ENCODE measurements at places on chromosomes 1 and 21.

- DNase-seq: peak; percentile 94
These were observed at the start of gene PATJ for GRCh38 chr1:61741711-61742619. TSS of gene PATJ (plus strand) at chr1:61742480. CDS start at chr1:61762893, 20,413 bp downstream.

GRCh38 chr1:9490605-9491339 is 48.5 kb upstream of the SLC25A33 start:
- DNase-seq: peak; percentile 85

- DNase-seq: no peak
These were observed 198.6 kb downstream of the ADGRL2 start for GRCh38 chr1:81999364-81999763.

DNA sequence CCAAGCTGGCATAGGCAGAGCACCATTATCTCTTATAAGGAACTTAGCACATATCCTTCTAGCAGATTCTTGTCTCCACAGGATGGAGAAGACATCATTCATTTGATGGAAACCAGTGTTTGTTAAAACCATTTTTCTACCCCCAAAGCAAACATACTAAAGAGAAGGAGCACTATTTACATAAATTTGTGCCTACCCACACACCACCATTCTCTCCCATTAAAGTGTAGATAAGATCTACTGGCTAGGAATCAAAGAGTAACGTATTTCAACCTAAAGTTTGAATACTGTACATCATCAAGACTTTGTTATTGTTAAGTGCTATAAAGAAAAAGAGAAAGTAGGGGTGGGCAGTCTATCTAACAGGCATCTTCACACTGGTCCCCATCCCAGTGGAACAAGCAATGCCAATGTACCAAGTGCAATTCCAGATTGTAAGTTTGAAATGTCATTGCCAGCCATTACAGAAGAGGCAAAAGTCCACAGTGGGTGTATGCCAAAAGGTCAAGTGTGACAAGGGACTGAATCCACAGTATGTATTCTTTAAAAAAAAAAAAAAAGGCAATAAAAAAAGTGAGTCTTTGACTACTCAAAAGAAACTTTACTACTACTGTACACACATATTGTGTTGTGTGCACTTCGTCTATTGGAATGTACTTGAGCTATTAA is 18.8 kb downstream of the CCSAP start:
- DNase-seq: no peak

GRCh38 chr1:55040083-55040932 is 960 bp downstream of the PCSK9 start:
- no peak for DNase-seq

DNA sequence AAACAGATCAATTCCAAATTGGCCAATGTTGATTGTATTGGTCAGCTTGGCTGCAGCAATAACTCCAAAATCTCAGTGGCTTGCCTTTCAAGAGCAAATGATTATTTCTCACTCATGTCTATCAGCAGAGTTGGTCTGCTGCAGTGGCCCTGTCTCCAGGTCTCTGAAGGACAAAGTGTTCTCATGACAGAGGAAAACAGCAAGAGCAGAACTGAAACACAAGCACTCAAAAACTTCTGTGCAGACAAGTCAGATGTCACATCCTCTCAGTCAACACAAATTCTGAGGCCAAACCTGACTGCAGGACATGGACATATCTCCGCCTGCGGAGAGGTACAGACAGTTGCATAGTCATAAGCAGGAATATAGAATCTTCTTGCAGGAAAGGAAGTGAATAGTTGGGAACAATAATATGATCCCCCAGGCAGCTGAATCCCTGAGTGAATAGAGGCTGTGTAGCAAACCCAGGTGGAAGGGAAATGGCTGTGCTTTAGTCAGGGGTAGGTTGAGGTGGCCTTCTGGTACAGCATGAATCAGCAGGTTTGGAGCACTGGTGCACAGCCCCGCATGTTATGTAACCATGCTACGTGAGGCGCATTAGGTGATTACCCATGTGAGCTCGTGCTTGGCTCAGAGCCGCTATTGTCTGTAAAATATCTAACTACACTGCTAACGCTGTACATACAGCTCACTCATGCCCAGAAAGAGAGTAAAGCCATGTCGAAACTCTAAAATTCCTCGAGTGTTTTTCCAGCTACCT is 17.1 kb upstream of the UBE2U start:
- DNase-seq: no peak

GRCh38 chr1:67838180-67838910 is 5.1 kb upstream of the GNG12 start:
- DNase-seq: no peak

DNA sequence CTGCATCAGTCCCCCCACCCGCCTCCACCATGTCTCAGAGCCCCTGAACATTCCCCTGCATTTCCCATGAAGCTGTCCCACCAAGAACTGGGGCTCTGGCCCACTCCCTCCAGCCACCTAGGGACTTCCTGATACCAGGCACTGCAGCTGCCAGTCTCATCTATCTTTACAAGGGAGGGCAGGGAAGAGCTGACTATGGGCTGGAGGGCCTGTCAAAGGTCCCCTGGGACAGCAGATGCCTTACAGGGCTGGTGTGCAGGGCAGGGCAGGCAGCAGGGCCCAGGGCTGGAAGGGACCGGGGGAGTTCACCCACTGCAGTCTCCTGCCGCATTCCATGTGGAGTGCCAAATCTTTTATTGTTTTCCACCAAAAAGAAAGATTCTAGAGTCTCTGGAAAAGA is 17.6 kb downstream of the SHISA4 start:
- no peak for DNase-seq

DNA sequence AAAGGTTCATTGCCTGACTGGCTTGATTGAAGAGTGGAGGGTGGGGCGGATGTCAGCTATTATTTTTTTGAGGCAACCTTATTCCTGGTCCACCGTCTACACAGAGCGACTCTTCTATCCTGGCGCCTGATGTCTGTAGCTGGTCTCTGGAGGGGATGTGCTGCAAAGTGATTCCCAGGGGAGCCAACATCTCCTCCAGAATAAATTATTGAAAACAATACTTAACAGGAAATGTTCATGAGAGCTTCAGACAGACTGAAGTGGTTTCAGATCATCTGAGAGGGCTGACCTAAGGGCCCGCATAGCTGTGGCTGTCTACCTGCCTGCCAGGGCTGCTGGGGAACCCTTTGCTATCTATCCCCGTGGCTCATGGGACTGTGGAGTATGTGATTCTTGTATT is 66.7 kb downstream of the TEX35 start:
- DNase-seq: no peak

DNA sequence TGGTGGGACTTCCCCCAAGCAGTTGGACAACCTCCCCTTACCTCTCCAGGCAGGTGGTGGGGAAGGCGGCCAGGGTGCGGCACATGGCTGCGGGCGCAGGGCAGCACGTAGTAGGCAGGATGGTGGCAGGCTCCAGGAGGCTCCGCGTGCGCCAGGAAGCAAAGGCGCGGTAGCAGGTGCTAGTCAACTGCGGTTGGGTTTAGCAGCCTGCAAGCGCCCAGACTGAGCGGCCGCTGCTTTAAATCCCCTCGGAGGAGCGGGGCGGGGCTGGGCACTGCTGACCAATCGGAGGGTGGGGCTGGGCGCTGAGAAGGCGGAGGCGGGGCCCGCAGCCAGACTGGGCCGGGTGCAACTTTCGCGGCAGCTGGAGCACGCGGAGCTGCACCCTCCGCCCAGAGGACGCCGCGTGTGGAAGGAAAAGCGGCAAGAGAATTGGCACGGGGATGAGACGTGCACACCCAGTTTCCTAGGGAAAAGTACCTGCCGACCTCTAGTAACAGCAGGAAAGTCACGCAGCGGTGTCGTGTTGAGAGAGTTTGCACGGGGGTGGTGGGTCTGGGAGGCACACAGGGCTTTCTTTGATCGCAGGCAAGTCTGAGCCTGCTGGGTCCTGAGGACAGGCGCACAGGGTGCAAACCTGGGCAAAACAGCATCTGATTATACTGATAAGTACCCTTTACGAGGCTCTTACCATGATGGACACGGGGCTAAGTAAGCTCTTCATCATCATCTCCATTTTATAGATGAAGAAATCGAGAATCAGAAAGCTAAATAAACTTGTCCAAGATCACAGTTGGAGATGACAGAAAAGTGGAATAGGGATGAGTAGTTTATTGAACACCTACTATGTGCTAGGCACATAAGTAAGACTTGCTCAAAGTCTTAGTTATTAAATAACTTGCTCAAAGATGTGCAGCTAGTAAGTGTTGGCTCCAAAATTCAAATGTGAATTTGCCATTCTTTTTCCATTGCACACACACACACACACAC is at the start of gene RGS16:
RGS16 (minus strand) TSS at position 215 of the 990 bp plus-strand sequence; CDS start at position 85, 130 bp downstream.
- DNase-seq: peak; percentile 95

- no peak for DNase-seq
These were observed 306.0 kb upstream of the GREM2 start for GRCh38 chr1:240917976-240918375.

DNA sequence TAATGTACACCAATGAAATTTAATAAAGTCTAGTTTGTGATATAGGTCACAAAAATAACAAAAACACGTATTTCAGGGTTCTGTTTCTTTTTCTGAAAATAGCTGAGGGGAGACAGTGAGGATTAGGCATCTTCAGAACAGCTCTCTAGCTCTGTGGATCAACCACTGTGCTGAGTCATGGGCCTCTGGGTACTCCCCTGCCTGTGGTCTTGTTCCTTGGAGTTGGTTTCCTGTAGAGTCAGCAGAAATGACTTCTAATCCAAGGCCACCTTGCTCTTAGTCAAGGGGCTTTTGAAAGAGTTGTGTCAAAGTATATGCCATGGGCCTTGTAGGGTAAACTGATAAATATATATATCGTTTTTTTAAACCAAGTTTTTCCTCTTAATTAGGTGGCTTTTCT is 141.8 kb upstream of the ZRANB2 start:
- no peak for DNase-seq

DNA sequence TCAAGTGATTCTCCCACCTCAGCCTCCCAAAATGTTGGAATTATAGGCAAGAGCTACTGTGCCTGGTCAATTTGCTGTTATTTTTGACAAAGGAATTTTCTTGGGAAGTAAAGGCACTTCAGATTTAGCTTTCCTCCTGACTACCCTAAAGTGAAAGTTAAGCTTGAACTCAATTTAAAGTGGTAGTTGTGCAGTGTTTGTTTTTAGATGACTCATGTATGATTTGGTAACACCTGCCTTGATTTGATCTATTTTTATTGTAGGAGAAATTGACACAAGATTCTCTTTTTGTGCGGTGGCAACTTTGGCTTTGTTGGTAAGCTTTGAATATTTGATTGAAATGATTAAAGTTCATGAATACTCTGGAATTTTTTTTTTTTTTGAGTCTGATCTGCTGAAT is 5.0 kb downstream of the RABGGTB start:
- no peak for DNase-seq

DNA sequence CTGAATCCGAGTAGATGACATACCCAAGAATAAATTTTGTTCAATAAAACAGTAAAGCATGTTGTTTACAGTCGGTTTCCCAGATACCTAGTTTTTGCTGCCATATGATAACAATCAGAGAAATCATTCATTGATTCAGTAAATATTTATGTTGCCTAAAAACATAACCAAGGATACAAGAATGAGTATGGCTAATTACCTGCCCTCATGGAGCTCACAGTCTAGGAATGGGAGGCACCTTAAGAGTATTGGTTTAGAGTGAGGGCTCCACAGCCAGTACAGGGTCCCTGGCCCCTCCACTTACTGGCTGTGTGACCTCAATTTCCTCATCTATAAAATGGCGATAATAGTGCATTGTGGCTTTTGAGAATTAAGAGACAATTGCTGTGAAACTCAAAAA is 921 bp downstream of the ATP5PB start:
- no peak for DNase-seq

- peak; percentile 96 for DNase-seq
These were observed 30.5 kb downstream of the CASZ1 start for GRCh38 chr1:10765734-10766478.

GRCh38 chr1:92026806-92027205 is 3.0 kb upstream of the EPHX4 start:
- no peak for DNase-seq

- DNase-seq: no peak
These were observed 293.6 kb downstream of the PLPP3 start for GRCh38 chr1:56285554-56286402.

GRCh38 chr21:42590431-42591131 is 62.8 kb upstream of the PDE9A start:
- DNase-seq: no peak

DNA sequence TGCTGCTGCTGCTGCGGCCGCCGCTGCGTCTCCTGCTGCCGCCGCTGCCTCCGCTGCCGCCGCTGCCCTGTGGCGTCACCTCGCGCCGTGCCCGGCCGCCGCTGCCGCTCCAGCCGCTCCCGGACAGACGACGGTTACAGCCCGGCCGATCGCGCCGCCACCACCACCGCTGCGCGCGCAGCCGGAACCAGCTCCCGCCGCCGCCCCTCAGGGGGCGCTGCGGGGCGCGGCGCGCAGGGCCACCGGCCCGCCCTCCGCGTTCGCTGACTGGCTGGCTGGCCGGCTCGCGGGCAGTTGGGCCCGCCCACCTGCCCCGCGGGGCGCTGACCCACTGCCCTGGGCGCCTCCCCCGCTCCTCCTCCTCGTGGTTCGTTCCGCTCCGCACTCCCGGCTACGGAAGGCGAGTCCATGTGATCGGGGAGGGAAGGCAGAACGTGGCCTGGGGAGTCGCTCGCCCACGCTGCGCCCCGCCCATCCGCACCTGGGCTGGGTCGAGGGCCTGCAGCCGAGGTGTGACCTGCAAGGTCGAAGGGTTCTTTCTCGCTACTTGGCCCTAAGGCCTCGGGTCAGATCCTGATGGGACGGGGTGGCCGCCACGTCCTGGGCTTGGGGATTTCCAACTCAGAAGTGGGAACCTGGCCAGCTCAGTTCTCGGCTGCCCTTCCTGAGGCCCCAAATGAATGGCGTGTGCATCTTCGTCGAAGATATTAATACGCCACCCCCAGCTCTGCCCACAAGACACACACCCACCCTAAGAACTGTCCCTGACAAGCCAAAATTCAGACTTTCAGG is at the start of gene PTP4A2:
PTP4A2 (minus strand) TSS at position 185 of the 792 bp plus-strand sequence. CDS start 19,303 bp downstream, outside the sequence.
- peak; percentile 83 for DNase-seq

Measured in NCI-H510A (cell line).